ENCODE measurements at places on chromosomes 7 and 10.

DNA sequence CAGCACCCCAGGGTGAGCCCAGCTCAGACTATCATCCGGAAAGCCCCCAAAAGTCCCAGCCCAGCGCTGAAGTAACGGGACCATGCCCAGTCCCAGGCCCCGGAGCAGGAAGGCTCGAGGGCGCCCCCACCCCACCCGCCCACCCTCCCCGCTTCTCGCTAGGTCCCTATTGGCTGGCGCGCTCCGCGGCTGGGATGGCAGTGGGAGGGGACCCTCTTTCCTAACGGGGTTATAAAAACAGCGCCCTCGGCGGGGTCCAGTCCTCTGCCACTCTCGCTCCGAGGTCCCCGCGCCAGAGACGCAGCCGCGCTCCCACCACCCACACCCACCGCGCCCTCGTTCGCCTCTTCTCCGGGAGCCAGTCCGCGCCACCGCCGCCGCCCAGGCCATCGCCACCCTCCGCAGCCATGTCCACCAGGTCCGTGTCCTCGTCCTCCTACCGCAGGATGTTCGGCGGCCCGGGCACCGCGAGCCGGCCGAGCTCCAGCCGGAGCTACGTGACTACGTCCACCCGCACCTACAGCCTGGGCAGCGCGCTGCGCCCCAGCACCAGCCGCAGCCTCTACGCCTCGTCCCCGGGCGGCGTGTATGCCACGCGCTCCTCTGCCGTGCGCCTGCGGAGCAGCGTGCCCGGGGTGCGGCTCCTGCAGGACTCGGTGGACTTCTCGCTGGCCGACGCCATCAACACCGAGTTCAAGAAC lies 1.1 kb downstream of the VIM start:
- peak; percentile 17 for DNase-seq

DNA sequence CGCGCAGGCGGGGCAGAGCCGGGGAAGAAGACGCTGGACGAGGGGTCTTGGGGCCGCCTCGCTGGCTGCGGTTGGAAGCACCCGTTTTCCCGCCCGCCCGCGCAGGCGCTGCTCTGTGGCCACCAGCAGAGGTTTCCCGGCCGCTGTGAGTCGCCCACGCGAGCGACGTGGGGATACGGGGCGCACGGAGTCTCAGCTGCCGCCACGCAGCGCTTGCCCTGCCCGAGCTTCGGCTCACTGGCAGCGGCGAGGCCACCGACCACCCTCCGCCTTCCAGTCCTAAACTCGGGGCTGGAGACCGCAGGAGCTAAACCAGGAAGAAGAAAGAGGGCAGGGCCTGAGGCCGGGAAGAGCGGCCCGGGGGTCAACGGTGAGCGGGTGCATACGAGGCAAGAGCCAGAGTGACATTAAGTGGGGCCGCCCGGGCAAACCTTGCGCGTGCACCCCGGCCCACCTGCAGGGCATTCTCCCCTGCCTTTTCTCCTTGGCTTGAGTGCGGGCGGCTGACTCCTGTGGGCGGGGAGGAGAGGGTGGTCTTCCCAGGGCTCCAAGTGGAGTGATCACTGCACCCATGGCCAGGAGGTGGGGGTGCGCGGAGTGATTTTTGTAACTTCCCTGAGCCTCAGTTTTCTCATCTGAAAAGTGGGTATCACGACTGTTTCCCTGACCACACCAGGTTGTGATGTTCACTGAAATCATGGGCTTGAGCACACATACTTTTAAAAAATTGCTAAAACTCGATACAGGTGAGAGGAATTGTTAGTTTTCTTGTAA lies 7.1 kb upstream of the EMX2 start:
- no peak for DNase-seq

GRCh38 chr7:2148189-2148588 lies 84.6 kb downstream of the MAD1L1 start:
- DNase-seq: no peak

GRCh38 chr10:111873041-111873440 lies 310.5 kb downstream of the GPAM start:
- DNase-seq: no peak

DNA sequence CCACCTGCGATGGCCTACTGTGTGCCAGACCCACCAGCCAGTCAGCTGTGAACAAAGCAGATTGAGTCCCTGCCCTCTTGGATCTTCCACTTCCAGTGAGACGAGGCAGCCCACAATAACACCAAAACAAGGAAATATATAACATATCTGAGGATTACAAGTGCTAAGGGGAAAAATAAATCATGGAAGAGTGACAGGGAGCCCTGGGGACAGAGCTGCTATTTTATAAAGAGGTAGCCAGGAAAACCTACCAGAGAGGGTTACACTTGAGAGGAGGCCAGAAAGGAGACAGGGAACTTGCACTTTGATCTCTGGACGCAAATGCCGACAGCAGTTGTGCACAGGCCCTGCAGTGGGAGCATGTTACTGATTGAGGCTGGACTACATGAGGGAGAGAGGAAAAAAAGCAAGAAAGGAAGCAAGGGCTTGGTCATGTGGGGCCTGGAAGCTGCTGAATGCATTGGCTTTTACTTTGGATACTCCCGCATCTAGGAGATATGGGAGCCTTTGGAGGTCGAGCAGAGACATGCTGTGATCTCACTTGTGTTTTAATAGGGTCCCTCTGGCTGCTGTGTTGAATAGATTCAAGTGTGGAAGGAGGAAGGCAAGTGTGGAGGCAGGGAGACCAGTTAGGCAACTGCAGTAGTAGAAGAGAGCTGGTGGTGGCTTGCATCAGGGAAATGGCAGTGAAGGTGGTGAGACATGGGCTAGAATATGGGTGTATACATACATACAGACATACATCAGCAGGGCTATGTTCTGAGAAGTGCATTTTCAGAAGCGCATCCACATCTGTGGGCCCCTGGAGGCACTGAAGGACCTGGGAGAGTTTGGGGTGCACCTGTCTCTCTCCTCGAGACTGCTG lies 26.2 kb downstream of the MINDY4 start:
- no peak for DNase-seq

DNA sequence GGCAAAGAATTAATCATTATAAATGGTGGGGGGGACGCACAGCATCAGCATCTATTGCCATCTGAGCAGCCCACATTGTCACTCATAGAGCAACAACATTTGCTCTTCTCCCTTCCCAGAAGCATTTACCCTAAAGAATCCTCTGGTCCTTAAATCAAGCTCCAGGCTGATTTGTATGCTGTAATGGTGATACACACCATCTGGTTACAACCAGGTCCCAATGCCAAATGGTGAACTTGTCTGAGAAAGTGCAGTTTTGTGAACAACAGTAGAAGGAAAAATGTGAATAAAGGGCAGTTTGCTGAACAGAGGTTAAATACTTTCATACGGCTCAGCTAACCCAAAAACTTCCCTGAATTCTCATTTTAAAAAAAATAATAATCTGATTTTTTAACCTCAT lies 38.8 kb upstream of the TCF7L2 start:
- no peak for DNase-seq

DNA sequence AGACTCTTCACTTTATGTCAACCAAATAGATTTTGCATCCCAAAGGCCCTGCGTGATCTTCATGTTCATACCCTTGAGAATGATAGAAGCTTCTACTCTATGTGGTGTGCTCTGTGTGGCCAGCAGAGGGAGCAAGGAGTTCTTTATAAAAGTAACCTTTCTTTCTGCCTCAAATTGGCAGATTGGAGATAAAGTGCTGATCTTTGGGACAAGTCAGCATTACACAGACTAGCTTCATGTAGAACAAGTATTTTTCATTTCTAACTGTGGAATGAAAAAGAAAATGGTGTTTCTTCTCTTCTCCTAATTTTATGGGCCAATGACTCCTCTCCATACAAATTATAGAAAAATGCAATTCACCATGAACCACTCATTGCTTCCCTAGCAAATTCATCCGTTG lies 1214.1 kb downstream of the SORCS1 start:
- peak; percentile 4 for DNase-seq

- DNase-seq: no peak
Measured at GRCh38 chr7:29192811-29193210, 1.8 kb upstream of the CHN2 start.

- DNase-seq: peak; percentile 87
Measured at GRCh38 chr10:132774902-132775863, 10.8 kb downstream of the NKX6-2 start.

- DNase-seq: no peak
Measured at GRCh38 chr10:21293518-21294356, 231.7 kb downstream of the SKIDA1 start.

GRCh38 chr7:55097100-55097499 lies 78.3 kb downstream of the EGFR start:
- no peak for DNase-seq

DNA sequence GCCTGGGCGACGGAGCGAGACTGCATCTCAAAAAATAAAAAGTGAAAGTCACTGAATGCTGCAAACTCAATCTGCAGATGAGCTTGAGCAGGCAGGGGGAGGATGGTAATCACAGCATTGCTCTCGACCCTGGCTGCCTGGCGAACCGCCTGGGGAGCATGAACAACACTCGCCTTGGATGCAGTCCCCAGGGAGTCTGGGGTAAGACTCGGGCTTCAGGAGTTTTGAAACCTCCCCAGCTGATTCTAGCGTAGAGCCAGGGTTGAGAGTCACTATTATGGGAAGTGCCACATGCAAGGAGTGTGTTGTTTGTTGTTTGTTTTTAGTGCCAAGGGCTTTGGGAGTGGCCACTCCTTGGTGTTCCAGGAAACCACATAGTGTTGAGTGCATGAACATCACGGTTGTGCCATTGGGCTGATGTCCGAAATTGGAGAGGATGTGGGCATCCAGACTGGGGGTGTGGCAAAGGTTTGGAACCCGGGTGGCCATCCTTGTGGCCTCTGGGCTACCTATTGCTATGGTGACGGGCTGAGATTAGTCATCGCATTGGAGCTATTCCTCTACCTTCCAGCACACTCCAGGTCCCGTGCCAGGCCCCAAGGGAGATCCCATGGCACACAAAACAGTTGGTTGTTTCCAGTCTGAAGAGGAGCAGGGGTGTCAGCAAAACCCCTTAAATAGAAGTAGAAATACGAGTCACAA lies 92.6 kb downstream of the RGS10 start:
- peak; percentile 4 for DNase-seq

DNA sequence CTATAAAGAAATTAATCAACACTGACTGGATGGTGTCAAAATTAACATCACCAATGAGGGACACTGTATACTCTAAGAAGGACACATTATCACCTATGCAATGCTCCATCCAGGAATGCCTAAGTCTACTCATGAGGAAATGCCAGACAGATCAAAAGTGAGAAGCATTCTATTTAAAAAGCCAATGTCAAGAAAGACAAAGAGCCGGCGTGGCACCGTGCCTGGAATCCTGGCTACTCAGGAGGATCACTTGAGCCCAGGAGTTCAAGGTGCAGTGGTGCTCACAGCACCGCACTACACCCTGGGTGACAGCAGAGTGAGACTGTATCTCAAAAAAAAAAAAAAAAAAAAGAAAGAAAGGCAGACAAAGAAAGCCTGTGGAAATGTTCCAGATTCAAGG lies 45.5 kb upstream of the ANAPC16 start:
- DNase-seq: no peak

DNA sequence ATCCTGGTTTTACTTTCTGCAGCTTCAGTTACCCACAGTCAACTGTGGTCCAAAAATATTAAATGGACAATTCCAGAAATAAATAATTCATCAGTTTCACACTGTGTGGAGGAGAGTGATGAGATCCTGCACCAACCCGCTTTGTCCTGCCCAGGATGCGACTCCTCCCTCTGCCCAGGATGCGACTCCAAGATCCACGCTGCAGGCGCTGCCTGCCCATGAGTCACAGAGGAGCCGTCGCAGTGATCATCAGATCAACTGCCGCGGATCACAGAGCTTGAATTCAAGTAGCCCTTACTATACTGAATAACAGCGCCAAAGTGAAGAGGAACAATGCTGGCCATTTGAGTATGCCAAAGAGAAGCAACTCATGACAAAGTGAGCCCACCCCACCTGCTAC lies 61.5 kb downstream of the GRB10 start:
- no peak for DNase-seq

- DNase-seq: no peak
Measured at GRCh38 chr7:148058092-148058491, 532.5 kb upstream of the C7orf33 start.

DNA sequence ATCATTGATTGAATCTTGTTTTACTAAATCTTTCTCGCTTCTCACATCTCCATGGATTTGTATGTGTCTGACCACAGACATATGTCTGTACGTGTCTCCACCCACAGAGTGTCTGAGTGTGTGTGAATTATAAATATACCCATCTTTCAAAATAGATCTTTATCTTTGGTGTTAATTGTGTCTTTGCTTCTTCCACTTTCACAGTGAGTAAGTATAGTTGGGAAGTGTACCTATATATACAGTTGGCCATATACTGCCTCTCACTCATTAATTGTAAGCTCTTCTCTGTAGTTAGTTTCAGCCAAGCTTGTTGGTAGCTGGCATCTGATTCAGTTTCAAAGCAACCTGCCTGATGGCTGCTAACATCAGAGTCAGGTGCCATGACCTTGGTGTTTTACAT lies 18.4 kb downstream of the EEPD1 start:
- no peak for DNase-seq

GRCh38 chr10:102773320-102773719 lies 29.6 kb downstream of the WBP1L start:
- no peak for DNase-seq

GRCh38 chr7:117672453-117672852 lies 192.6 kb downstream of the CFTR start:
- no peak for DNase-seq

DNA sequence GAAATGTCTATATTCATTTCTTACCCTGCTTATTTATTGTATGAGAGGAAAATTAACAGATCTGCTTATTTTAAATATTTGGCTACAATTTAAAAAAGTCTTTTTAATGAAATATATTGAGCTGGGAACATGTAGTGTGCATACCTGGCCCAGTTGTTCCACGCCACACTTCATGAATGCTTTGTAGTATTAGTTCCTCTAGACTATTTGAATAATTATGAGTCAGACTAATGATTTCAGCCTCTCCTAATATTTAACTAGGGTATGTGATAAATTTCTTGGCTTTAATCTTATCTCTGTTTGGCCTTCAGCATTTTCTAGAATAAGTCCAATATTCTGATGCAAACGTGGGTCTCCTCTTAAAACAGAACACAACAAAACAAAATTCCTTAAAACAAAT lies 226.6 kb downstream of the CREB5 start:
- DNase-seq: no peak

- DNase-seq: peak; percentile 76
Measured at GRCh38 chr10:3500408-3500856, 284.6 kb downstream of the KLF6 start.

GRCh38 chr7:135801045-135801693 lies 52.6 kb upstream of the FAM180A start:
- DNase-seq: no peak

GRCh38 chr10:23046027-23046426 lies 49.4 kb upstream of the MSRB2 start:
- no peak for DNase-seq

GRCh38 chr10:3782451-3783315 lies 2.3 kb downstream of the KLF6 start:
- peak; percentile 60 for DNase-seq
